Activated CD4-positive, alpha-beta T cell treated with anti-CD3 and anti-CD28 coated beads for 4 hours (primary cell): ENCODE measurements at places on chromosomes 2 and 18.

GRCh38 chr2:239233576-239233975 lies 167.2 kb downstream of the HDAC4 start:
- DNase-seq, result no peak

GRCh38 chr2:230830428-230830827 lies 34.3 kb upstream of the ITM2C start:
- DNase-seq, result no peak

GRCh38 chr2:98473995-98474780 lies 29.5 kb downstream of the INPP4A start:
- DNase-seq, result no peak

DNA sequence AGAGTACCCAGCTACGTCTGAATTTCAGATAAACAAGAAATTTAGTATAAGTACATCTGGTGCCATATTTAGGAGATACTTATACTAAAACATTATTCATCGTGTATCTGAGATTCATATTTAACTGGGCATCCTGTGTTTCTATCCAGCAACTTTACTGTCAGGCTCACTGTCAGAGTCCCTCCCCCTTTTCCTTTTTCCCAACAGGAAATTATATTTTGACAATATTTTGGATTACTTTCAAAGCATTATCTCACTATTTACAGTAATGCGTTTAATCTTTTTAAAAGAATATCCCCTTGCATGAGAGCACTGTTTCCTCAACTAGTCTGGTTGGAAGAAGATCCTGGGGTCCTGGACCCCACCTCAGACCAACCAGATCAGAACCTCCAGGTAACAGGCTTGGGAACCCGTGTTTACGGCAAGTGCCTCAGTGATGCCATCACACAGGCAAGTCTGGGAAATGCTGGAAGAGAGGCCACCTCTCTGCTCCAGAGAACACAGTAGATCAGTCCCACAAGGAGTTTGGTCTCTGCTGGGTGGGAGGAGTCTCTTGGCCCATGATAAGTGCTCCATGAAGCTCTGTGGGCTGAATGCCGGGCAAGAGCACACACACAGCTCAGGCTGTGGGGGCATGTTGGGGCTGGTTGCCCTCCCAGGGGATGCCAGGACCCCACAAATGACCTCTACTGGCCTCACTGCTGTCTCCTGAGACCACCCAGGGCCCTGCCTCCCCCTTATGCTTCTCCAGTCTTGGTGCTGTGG lies 84.2 kb upstream of the UXS1 start:
- no peak for DNase-seq

DNA sequence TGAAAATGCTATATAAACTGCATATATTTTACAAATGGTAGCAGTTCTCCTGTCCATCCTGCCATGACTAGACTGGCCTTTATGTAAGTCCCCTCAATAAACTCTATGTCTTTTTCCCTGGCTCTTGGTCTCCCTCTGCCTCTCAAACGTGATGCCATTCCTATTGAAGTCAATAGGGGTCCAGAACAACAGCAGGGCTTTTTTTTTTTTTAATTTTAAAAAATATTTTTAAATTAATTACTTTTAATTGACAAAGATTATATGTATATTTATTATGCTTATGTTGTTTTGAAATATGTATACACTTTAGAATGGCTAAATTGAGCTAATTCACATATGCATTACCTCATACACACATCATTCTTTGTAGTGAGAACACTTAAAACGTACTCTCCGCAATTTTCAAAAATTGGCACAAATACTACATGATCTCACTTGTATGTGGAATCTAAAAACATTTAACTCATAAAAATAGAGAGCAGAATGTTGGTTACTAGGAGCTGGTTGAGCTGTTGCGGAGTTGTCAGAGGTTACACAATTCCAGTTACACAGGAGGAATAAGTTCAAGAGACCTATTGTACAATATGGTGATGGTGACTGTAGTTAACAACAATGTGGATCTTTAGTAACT lies 123.1 kb downstream of the LRRTM4 start:
- DNase-seq, result no peak

DNA sequence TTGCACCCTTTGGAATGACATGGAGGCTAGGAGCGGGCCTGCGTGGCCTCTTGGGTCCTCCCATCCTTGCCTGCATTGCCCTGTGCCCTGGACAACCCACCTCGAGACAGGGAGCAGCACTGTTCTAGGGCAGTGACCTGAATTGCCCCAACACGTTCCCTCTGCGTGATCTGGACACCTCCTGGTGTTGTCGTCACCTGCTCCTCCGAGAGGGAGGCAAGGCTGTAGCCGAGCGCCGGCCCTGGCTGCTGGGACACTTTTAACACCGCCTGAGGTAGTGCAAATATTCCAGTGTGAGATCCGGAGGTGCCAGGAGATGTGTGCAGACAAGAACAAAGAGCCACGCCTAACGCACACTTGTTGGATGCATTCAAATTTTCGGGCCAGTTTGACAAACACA lies 131.5 kb downstream of the SMAD7 start:
- no peak for DNase-seq

GRCh38 chr2:240432820-240433801 lies 2.4 kb upstream of the GPC1 start:
- no peak for DNase-seq

DNA sequence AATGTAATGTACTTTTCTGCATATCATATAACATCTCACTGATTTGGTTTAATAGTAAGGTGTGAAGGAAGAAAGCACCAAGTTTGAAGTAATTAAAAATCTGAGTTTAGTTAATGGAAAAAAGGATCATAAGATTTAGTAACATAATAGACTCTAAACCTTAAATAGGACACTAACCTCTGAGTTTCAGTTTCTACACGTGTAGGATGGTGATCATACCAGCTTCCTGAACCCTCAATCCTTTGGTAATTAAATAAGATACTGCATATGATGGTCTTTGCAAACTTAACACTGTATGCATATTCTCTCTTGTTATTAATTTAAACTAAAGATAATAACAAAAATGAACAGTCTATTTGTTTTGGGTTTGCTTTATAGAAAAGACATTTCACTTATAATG lies 216.8 kb downstream of the NUP35 start:
- DNase-seq, result no peak

GRCh38 chr2:171330155-171330956 lies 103.4 kb downstream of the METTL8 start:
- DNase-seq, result no peak
